ENCODE measurements at places on chromosomes 1 and 21.
A peak's percentile ranks its signal among the peaks of the same experiment; 100 is the strongest.

- DNase-seq = no peak
These were observed 2.0 kb downstream of the CAPN9 start for GRCh38 chr1:230749150-230749549.

DNA sequence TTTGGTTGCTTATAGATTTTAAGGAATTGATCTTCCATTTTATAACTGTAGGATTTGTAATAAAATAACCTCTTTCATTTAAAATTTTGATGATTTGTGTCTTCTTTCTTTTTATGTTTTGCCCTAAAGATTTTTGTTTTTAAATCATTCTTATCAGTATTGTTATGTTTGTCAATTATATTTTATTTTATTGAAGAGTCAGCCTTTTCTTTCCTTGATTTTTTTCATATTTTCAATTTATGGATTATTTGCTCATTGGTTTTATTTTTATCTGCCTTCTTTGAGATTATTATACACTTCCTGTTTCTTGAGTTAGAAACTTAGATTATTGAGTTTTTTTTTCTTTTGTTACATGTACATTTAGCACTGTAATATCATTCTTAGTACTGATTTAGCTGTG, 233.4 kb upstream of the BRINP3 start:
- DNase-seq = no peak

DNA sequence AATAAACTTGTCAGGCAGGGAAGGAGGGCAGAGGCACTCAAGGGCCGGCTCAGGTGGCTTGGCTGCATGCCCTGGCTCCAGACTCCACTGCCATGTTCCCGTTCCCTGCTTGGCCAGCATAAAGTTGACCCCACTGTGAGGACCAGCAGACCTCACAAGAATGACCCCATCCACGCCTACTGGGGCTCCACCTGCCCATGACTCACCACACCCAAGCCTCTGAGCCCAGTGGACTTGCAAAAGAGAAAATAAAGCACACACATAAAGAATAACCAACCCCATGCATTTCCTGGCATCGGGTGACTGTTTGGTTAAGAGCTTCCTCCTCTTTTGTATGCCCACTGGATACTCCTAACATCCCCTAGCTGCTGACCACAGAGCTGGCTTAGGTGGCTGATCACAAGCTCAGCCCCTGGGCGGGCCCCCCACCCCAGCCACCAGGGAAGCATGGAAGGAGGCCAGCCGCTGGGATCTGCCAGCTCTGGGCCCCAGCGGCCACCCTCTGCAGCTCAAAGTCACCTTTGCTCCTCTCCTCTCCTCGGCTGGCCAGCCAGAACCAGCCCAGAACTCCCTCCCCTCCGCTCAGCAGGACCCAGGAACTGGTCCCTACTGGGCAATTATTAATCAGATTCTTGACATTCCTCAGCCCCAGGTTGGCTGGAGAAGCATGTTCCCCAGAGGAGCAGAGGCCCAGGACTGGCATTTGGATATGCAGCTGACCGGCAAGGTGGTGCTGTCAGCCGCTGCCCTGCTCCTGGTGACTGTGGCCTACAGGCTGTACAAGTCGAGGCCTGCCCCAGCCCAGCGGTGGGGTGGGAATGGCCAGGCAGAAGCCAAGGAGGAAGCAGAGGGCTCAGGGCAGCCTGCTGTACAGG, at the start of gene KLHDC7A:
KLHDC7A (plus strand) TSS at position 616 of the 875 bp plus-strand sequence; CDS start at position 668, 52 bp downstream.
- no peak for DNase-seq

- DNase-seq = peak; percentile 35
These were observed 42.0 kb downstream of the VPS26C start for GRCh38 chr21:37224861-37225839.

DNA sequence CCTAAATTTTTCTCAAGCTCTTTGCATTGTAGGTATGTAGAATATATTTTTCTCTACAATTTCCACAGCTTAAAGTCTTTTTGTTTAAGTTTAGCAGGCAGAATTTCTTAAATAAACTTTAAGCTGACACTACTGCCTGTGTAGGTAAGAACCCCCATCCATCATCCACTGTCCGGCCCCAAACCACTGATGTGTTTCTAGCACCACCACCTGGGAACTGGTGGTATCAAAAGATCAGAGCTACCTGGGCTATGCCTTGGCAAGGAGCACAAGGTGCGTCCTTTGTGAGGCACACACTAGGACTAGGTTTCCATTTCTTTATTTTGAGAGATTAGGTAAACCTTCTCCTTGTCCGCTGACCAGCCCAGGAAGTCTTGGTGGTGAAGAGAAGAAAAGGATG, 10.5 kb upstream of the LELP1 start:
- DNase-seq = no peak

DNA sequence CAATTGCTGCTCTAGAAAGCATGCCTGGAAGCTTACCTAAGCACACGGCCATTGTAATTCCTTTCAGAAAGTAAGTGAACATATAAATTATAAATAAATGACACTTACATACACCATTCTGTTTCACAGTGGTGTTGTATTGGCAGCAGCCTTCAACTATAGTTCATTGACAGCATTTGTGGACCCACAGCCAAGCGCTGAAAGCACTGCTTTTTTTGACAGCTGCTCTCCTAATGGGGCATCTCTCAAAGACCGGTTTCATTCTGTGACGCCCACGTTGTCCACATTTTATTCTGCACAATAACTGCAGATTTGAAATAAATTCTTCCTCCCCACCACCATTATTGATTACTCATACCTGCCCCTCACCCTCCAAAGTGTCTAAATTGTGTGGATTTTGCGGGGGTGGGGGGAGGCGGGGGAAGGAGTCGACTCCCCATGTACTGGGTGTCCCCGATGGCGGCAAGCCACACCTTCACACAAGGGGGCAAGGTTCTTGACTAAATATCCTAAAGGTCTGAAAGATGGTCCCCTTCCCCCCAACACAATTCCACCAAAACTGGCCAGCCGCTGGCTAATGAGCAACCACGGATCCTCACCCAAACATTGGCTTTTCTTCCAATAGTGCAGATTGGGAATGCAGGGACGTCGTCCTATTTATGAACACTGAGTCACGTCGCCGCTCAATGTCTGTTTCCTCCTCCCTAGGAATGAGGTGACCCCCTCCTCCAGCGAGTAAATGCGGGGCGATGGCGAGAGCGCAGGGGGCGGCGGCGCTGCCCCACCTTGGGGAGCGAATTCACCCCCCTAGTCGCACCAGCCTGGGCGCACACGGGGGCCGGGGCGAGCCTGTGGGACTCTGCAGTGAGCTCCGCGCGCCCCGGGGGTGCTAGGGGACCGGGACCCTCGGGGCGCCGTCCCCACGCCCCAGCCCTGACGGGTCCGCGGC, 960 bp downstream of the RCAN1 start:
- DNase-seq = no peak

DNA sequence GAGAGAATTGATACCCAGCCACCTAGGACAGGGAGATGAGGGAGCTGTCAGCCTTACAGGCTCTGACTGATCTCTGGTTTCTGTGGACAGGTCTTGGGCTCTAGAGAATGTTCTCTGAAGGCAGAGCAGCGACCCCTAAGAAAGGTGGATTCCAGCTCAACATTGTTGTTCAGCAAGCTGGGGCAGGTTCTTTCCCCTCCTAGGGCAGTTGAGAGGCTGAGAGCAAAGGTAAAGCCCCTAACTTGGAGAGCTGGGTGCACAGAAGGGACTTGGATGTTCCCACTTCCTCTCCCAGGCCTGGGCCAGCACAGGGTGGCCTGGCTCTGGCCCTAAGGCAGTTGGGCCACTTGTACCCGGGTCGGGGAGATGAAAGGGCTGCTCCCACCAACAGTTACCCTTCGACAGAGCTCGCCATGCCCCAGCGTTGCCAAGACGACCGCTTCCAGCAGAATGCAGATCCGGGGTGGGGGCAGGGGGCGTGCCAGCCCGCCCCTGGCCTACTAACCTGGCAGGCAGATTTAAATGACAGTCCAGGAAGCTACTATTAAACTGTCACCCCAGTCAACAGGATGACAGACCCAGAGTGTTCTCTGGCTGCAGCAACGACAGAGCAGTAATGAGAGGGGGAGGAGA, 31.6 kb downstream of the LRP8 start:
- DNase-seq = peak; percentile 10

GRCh38 chr1:180343921-180344769, 114.1 kb downstream of the LHX4 start:
- DNase-seq = no peak

DNA sequence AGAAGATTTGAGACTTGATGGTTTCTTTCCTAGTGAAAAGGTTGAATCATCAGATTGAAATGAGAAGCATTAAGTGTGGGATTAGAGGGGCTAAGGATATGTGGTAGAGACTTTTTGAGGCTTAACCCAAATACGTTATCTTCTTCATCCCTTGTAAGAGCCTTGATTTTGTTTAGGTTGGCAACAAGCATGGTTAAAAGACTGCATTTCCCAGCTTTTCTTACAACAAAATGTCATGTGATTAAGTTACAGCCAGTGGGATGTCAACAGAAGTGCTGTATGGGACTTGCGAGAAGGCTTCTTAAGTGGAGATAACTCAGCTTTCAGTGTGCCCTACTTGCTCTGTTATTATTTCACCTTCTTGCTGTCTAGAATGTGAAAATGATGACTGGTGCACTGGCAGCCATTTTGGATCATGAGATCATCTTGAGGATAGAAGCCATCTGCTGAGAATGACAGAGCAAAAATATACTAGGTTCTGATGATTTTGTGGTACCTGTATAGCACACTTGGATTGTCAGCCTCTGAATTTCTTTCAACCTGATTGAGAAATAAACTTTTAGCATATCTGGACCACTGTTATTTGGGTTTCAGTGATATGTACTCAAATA, 41.3 kb upstream of the GNG12 start:
- no peak for DNase-seq

GRCh38 chr1:224852901-224853568, 76.4 kb upstream of the DNAH14 start:
- no peak for DNase-seq

- DNase-seq = no peak
These were observed 510.2 kb downstream of the KCNT2 start for GRCh38 chr1:196098000-196098399.

- DNase-seq = no peak
These were observed 12.7 kb downstream of the RHEX start for GRCh38 chr1:206065547-206066145.

- DNase-seq = no peak
These were observed 20.2 kb downstream of the PANK4 start for GRCh38 chr1:2506007-2506860.

- DNase-seq = no peak
These were observed 40.8 kb downstream of the CBS start for GRCh38 chr21:43034826-43035225.

DNA sequence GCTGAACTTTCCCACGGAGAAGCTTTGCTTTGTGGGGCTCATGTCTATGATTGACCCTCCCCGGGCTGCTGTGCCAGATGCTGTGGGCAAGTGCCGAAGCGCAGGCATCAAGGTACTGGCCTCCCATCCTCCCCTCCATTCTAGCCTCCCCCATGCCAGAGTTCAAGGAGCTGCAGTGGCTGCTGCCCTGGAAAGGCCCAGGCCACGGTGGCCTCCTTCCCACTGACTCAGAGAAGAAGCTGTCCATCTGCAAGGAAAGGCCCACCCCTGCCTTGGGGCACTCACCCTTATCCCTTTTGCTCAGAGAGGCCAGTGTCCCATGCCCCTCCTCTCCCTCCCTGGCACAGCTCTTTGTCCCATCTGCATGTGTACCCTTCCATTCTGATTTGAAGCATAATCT, 14.9 kb downstream of the ATP1A2 start:
- DNase-seq = no peak

- DNase-seq = no peak
These were observed 95.7 kb upstream of the PALMD start for GRCh38 chr1:99550198-99550597.

- DNase-seq = no peak
These were observed 20.5 kb upstream of the KCNE2 start for GRCh38 chr21:34343347-34343746.

- no peak for DNase-seq
These were observed 610 bp downstream of the RBM8A start for GRCh38 chr1:145926686-145927062.

- no peak for DNase-seq
These were observed 8.6 kb downstream of the SMAP2 start for GRCh38 chr1:40382108-40382460.

DNA sequence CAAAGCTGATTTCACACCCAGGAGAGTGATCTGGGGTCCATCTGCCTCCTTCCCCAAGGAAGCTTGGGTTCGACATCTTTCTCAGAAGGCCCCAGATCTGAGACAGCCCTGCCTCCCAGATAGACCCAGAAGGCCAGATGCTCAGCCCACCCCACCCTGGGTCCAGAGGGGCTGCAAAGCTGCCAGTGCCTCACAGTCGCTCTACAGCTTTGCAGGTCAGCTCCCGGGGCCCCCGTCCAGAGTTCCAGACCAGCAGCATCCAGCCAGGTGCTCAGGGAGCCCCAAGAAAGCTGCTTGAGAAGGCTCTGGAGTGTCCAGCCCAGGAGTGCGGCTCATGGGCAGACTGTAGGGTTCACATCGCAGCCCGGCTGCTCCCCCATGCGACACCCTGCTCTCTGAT, 142.8 kb upstream of the ARHGEF16 start:
- DNase-seq = no peak

DNA sequence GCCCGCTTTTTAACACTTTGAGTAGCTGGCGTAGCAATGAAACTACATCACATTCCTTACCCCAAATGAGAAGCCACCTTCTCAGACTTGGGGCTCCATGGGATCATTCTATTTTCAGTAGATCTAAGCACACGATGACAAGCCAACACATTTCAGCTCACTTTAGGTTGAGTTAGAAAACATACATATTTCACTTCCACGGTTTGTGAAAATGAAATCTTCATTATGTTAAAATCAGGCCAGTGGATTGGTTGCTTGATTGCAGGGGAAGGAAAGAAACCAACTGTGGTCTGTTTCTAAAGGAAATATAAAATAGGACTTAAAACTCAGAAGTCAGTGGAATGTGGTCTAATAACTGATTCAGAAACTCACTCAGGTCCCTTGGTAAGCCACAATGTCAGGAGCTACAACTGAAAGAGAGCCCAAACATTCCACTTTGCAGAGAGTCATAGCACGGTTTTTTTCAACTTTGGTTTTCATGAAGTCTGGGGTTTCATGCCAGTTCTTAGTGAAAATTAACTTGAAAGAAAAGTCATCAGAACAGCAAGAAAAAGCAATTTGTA, 82.3 kb upstream of the TIAM1 start:
- no peak for DNase-seq

DNA sequence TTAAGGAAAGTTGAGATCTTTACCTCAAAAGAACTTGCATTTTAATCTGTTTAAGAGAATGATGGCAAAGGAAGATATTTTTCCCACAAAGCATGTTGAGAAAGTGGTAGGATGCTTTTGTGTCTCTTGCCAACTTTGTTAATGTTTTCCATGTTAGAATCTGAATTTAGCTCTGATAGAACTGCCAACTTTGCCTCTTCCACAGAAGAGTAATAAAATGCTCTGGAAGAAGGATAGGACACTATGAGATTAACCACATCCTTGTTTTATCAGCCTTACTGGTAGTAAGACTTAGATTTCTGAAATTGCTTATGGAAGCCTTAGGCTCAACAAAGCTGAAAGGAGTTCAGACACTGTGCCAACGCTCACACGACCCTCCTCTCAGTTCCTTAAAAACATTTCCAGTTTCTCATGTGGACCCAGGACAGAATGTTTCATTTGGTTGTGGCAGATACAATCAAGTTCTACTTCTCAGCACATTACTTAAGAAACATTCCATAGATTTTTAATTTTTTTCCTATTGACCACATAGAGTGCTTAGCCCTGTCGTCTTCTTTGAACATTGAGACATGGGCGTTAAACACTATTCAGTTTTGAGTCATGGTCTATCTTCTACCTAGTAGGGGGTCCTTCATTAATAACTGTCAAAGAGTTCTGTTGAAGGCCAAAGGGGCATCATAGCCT, 59.0 kb downstream of the MTR start:
- DNase-seq = no peak
